ENCODE measurements at places on chromosomes 1 and 21.

DNA sequence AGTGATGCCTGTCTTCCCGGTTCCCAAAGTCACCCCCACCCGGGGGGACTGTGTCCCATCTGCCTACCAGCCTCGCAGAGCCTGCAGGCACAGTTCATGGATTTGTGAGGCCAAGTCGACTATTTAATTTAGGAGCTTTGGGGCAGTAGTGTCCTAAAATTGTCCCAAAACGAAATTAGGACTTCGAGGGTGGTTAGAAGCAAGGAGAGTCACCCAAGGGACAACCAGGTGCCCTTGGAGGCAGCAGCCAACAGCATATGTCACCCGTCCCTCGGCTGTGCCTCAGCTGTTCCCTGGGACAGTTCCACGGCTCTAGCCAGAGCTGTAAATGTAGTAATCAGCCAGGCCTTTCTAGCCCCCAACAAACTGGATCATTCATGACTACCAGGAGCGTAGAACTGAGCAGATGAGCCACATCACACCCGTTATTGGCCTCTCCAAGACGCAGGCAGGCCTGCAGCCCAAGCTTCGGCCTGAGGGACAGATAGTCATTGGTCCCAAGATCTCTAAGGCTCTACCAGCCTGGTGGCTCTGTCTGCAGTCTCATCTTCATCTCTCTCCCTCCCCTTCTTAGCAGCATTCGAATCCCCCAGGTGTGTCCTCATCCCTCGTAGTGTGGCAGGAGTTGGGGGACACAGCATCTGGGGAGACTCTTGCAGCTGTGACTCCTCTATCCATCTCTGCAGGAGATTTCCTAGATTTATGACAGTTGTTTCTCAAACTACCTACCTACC is 2.9 kb downstream of the PAX7 start:
- DNase-seq = no peak

DNA sequence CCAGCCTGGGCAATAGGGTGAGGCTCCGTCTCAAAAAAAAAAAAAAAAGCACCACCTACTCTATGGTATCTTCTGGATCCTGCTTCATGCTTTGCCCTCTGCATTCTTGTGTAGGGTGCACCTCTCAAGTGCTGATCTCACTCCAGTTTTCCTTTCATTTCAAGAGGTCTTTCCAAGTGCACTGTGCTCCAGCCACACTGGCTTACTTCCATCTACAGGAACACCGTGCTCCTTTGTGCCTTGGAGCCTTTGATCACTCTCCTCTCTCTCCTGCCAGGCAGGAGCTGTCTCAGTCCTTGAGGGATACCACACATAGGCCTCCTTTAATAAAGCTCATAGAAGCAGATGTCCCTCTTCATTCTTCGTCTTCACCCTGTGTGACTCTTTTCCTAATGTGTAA is 55.4 kb upstream of the GREM2 start:
- DNase-seq = no peak

DNA sequence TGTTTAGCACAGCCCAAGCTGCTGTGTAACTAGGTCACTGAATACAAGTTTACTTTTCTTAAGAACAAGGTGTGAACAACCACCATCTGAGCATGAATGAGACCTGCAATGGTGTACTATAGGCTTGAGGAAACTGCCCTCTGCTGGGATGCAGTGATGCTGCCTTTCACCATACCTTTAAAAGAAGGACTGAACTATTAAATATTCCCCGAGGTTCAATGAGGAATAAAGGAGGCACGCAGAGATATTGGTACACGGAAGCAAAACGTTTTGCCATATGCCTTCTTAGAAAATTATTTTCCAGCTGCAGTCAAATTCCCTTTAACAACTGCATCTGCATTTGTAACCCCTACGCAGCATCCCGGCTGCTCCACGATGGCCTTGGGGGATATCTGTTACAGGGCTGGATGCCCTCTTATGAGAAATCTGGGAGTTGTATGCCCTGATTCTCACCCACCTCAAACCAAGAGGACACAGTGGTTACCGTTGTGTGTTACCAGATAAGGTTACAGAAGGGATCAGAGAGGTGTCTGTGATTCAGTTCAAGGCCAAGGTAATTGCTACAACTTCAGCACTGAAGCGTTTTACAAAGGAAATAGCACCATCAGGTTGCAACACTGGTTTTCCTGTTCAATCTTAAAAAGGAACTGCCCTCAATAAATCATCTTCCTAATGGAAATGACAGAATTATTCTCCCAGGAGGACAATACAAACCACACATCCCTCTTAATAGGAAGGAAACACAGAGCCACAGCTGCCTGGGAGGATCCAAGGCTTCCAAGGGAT is 470.5 kb downstream of the LTN1 start:
- no peak for DNase-seq

- no peak for DNase-seq
Measured at GRCh38 chr1:64122588-64122987, 80.8 kb upstream of the UBE2U start.

GRCh38 chr1:63668298-63668697 is 75.1 kb downstream of the PGM1 start:
- no peak for DNase-seq

All from activated CD4-positive, alpha-beta T cell treated with anti-CD3 and anti-CD28 coated beads for 1 hour (primary cell).